ENCODE measurements at places on chromosomes 5 and 9.
A peak's percentile ranks its signal among the peaks of the same experiment; 100 is the strongest.

- DNase-seq, result no peak
Measured at GRCh38 chr9:120729791-120730241, 15.5 kb upstream of the MEGF9 start.

DNA sequence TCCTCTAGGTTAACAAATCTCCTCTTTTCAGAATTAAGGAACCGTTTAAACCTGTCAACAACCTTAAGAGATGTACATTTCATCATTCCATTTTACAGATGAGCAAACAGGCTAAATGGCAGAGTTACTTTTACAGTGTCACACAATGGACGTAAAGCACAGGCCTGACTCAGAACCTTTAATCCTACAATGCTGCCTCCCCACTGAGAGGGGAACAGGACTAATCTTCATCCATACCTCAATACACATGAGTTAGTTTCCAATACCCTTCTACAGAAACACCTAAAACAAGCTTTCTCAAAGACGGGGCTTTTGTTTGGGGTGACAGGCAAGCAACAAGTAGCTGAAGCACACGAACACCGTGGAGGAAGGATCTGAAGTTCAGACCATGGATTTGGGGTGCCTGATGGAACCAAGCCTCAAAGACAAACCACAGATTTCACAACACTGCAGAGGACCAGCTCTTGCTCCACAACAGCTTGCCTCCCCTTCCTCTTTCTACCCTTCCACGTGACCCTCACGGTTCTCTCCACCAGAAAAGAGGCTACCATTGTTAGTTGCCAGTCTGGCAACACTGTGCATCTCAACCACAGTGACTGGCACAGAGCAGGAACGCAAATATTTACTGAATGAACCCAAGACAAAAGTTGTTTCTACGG, 1.8 kb downstream of the RNF130 start:
- DNase-seq, result no peak

GRCh38 chr5:87151547-87151946, 116.1 kb upstream of the RASA1 start:
- no peak for DNase-seq

- DNase-seq, result peak; percentile 66
Measured at GRCh38 chr5:172806897-172807672, 27.0 kb upstream of the ERGIC1 start.

DNA sequence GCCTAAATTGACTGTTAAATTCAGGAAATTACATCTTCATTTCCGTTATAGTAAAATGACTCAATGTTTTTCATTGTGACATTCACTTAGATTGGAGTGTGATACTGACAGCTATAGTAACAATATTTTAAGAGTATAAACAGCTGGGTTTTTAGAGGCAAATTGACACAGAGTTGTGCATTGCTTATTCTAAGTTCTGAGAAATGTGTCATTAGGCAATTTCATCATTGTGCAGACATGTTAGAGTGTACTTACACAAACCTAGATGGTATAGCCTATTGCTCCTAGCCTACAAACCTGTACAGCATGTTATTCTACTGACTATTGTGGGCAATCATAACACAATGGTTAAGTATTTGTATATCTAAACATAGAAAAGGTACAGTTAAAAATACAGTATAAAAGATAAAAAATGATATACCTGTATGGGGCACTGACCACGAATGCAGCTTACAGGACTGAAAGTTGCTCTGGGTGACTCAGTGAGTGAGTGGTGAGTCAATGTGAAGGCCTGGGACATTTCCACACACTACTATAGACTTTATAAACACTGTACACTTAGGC, 132.7 kb downstream of the PDE4D start:
- DNase-seq, result no peak

GRCh38 chr9:93210974-93211653, 27.2 kb downstream of the WNK2 start:
- DNase-seq, result no peak

DNA sequence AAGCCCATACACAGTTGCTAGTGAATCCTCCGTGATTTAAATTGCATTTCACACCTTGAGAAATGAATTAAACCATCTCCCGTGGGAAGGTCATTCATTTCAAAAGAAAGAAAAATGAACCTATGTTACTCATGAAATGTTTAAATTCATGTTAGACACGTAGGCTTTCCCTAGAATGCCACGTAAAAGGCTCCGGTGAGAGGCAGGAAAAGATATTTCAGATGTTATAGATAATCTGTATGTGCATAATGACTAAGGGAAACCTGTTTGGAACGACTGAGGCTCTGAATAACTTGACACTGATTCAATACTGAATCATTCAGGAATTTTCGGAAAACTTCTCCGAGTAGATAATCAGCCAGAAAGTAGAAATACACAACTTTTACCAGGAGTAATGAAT, 134.3 kb upstream of the ICE1 start:
- DNase-seq, result no peak

DNA sequence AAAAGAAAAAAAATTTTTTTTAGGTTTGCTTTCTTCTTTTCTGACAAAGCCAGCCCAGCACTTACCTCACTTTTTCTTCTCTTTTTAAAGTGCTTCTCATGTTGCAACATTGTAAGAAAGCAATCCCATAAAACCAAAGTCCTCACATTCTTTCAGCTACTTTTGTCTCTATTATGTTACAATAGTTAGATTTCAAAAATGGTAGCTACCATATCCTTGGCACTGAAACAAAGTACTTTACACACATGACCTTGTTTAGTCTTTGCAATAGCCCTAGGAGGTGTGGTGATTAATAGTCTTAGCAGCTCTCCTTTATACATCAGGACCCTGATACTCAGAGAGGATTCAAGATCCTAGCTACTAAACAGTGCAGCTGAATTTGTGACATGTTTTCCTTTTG, 23.5 kb upstream of the CARTPT start:
- no peak for DNase-seq

DNA sequence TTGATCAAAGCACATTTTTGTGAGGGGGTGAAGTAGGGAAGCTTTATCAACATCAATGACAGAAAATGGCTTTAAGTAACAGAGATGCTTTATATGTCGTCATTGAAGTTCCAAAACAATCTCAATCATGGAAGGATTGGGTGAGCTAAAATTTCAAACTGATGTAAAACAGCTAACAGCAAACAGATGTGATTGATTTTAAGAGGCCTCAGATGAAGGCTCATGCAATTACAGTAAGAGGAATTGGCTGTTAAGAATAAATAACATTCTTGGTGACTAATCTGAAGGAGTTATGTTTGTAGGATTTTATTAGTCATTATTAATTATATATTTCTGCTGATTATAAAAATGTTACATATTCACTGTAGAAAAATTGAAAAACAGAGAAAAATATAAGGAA, 63.5 kb upstream of the PUM3 start:
- DNase-seq, result no peak

DNA sequence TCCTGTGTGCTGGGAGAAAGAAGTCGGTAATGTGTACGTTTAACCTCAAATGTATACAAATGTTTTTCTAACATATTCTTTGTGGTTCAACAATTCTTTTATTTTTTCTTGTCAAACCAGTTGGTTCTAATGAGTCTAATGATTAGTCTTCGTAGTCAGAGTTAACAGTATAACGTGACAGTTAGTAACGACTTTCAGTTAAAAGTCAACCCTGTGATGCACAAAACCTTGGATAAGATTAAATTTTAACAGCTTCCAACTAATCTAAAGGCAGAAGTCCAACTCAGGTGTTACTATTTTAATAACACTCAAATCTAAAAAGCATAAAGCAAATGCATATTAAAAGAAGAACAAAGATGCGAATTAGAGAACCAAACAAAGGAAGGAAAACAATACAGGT, 47.0 kb downstream of the SEMA6A start:
- no peak for DNase-seq

- no peak for DNase-seq
Measured at GRCh38 chr5:135233477-135233876, 165.6 kb downstream of the MACROH2A1 start.

GRCh38 chr5:50435168-50435567, 5.9 kb downstream of the EMB start:
- no peak for DNase-seq

GRCh38 chr9:137760426-137760825, 117.2 kb upstream of the CACNA1B start:
- no peak for DNase-seq

GRCh38 chr5:74570250-74570649, 70.3 kb downstream of the ENC1 start:
- no peak for DNase-seq

DNA sequence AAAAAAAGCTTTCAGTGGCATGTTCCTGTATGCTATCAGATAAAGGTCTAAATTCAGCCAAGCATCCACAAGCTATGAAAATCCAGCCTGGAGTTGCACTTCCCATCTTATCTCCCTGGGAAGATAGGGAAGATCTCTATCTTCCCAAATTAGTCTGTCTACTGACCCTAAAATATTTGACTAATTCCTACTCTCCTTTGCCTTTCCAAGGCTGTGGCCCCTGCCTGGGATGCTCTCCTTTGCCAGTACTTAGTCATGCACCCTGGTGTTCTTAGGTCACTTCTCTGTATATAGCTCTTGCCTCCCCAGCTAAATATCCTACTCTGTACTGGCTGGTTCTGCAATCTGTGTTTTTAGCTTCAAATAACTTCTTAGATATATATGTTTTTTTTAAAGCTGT, 44.0 kb upstream of the PLPP1 start:
- no peak for DNase-seq

DNA sequence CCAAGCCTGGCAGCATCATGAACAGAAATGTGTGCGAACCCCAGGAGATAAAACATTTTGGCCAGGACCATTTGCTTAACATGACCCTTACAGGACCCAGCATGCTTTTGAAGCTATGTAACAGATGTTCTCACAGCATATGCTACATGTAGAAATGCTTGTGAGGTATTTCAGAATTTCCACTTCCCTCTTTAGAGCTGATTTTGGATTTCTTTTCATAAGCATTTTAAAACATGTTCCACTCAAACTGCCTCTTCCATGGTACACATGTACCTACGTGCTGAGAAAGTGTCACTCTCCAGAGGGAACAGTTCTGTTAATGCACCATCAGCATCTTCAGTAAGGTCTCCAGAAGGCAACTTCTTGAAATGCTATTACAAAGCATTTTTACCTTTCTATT, 15.7 kb upstream of the TSSK1B start:
- DNase-seq, result no peak

GRCh38 chr5:151048526-151048925, 28.1 kb downstream of the GPX3 start:
- DNase-seq, result no peak

- no peak for DNase-seq
Measured at GRCh38 chr5:107484281-107484680, 186.5 kb downstream of the EFNA5 start.

DNA sequence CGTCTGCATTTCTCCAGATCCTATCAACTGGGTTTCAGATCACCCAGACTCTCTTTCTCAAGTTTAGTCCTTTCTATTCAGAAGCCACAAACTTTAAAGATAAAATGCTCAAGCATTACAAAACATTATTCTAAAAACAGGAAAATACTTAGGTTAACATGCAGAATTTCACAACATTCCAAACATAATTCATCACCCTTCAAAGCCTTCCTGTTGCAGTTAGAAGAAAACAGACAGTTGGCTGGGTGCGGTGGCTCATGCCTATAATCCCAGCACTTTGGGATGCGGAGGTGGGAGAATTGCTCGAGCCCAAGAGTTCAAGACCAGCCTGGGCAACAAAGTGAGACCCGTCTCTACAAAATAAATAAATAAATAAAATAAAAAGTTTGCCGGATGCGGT, 7.7 kb upstream of the OCLN start:
- no peak for DNase-seq

GRCh38 chr5:122333564-122333963, 21.5 kb downstream of the SNCAIP start:
- no peak for DNase-seq

DNA sequence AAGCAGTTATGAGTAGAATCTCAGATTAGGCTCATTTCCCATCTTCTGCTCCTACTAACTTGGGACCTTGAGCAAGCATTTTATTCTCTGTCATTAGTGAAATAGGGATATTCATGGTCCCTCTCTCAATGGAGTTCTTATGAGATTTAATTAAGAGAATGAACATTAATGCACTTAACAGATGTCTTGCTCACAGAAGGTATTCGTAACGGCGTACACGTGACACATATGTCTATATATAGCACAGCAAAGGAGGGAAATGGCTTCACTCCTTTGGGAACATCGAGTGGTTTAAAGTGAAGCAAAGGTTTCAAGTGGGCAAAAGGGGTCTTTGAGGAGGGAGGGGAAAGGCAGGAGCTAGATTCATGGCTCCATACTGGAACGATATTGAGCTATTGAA, 24.6 kb downstream of the KDM4C start:
- no peak for DNase-seq

GRCh38 chr5:158473016-158473635, 614.2 kb upstream of the CLINT1 start:
- no peak for DNase-seq

DNA sequence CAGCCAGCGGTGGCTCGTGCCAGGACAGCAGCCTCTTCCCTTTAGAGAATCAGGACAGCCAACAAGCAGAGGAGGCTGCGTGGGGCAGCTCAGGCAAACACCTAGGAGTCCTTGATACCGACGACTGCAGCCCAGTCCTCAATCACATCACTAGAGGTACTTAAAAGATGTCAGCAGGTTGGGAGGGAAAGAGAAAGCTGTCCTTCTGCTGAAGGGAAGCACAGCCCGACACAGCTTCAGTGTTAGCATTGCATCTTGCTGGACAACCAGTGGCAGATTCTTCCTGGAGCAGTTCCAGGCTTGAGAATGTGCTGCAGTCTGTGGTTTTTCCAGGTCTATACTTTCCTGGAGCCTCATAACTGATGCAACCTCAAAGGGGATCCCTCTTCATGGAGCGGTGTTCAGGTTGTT, 230.5 kb downstream of the SYK start:
- DNase-seq, result no peak

DNA sequence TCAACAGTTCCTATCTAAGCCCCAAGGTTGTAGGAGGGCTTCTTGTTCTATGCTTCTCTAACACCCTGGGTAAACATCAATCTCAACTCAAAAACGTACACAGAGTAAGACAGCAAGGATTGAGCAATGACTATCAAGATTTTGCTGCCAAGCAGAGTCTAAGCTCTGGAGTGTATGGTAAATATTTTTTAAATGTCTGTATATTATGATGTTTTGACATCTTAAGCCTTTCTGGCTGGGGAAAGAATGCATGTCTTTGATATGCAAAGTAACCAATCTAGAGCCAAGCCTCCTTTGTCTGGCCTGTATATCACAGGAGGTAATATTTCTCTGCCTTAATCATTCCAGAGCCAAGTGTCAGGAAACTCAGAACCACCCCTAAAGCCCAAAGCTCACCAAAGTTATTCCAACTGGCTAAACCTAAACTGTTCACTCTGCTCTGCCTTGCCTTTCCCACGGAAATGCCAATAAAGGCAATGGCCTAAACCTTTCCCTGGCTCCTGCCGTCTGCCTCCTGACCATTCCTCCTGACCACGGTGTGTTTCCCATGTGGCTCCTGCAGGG, 45.2 kb downstream of the YIPF5 start:
- DNase-seq, result no peak

GRCh38 chr9:68446836-68447235, 90.4 kb downstream of the PGM5 start:
- no peak for DNase-seq
